Aorta (tissue), 5 donors: ENCODE measurements at places on chromosomes 2 and 18.

- DNase-seq: no peak
Measured at GRCh38 chr2:45627911-45628310, 16.8 kb upstream of the SRBD1 start.

GRCh38 chr2:142536492-142536891 is 341.0 kb upstream of the KYNU start:
- no peak for DNase-seq

GRCh38 chr2:210440206-210440605 is 36.4 kb downstream of the LANCL1 start:
- no peak for DNase-seq

DNA sequence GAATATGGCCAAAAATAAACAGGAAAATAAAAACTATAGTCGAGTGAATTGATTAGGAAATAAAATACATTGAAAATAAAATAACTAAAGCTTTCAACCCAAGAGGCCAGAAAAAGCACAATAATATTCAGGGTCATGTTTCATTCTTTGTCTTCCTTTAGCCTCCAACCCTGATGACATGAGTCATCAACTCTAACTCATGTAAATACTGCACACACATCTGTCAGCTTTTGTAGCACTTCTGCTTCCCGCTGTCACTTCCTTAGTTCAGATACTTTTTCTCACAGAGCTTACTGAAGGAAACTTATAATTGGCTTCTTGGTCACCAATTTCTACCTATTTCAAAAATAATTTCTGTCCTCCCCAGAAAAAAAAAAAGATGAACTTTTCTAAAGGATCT is 112.8 kb downstream of the UPP2 start:
- DNase-seq: no peak

GRCh38 chr18:37330173-37330572 is 235.4 kb downstream of the CELF4 start:
- no peak for DNase-seq

GRCh38 chr2:198191651-198192050 is 387.3 kb downstream of the PLCL1 start:
- DNase-seq: no peak

DNA sequence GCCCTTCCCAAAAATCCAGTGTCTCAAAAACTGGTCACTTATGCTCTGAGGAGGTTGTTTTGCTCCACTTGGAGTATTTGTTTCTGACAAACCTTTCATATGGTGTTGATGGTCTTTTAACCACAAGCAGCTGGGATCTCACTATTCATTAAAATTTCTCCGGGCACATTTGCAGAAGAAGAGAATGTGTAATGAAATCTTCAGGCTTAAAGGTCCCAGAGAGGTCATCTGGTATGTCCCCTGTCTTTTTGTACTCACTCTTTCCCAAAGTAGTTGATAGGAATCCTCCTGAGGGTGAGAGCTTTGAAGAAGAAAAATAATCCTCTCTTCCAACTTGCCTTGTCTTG is 430.8 kb downstream of the SETBP1 start:
- DNase-seq: no peak

DNA sequence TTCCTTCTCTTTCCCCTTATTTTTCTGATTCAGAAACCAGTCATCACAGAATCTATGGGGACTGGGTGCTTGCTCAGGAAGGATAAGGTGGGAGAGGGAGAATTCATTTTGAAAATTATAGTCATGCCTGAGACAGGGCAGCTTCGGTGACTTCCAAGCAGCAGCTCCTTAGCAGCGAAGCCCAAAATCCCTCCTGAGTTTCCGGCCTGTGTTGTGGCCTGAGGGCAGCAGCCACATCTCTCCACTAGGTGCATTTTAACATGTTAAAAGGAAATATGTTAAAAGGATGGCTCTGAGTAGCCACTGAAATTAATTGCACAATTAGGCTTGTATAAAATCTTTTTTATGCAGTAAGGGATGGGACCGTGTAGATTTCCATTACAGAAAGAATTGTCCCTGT is 207.0 kb upstream of the RAB12 start:
- no peak for DNase-seq

GRCh38 chr2:158894572-158894971 is 73.9 kb upstream of the TANC1 start:
- no peak for DNase-seq

DNA sequence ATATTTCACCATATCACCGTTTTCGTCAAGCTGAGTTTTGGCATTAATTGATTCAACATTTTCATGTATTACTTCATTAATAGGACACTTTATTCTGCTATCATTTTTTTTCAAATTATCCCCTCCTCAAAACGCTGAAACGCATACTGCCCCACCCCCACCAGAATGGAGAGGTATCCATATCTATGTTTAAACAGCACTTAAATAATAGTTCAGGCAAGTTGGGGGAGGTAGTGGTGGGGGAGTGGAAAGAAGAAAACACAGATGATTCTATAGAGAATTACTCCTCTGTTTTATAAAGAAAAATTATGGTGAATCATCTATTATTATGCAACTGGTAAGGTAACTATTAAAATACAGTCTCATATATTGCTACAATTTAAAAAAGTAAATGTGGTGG is 314.4 kb upstream of the ZEB2 start:
- no peak for DNase-seq

DNA sequence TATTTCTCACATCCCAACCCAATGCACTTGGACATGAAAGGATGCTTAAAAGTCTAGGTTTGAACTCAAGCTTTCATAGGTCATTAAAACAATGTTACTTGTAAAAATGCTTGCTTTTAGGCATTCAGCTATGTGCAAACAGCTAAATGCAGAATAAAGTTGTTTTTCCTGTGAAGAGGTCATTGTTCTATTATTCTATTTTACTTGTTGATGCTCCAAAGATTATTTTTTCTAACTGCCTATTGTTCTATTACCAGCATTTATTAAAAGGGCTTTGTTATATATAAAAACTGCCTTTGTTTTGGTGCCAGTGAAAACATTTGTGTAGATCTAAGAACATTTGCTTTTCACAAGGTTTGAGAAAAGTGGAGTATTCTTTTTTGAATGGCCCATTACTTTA is 49.4 kb downstream of the TMEM178A start:
- no peak for DNase-seq

DNA sequence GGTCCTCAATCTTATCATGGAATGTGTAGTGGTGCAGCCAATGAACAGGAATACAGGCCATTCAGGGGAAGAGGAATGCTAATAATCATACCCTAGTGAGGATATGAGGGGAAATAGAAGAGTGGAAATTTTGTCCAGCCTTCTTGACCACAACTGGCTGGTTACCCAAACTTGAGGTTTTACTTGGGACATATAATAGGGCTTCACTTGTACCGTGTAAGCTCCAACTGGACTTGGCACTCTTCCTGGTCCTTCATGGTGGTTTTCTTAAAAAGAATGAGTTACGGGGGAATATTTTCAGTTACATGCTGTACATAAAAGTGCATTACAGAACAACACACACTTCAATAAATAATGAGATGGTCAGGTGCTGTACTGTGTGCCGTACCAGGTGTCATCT is 234.9 kb upstream of the RASGRP3 start:
- DNase-seq: no peak

DNA sequence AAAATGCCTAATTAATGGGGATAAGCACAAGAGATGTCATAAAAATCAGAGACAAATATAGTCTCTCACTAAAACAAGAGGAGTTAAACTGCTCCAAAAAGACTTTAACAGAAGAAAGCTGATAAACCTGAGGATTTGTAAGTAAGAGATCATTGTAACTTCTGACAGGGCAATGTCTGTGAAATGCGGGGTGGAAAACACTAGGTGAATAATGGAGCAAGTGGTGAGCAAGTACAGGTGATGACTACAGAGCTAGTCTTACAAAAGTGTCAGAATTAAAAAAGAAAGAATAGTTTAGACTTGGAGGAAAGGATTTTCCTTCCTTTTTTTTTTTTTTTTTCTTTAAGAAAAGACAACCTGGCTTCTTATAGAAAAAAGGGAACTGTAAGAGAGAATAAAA is 22.7 kb downstream of the ATAD2B start:
- no peak for DNase-seq

- no peak for DNase-seq
Measured at GRCh38 chr18:40907842-40908241, 1047.2 kb upstream of the PIK3C3 start.

- peak; percentile 97 for DNase-seq
Measured at GRCh38 chr2:219530048-219530963, 13.3 kb downstream of the CHPF start.

DNA sequence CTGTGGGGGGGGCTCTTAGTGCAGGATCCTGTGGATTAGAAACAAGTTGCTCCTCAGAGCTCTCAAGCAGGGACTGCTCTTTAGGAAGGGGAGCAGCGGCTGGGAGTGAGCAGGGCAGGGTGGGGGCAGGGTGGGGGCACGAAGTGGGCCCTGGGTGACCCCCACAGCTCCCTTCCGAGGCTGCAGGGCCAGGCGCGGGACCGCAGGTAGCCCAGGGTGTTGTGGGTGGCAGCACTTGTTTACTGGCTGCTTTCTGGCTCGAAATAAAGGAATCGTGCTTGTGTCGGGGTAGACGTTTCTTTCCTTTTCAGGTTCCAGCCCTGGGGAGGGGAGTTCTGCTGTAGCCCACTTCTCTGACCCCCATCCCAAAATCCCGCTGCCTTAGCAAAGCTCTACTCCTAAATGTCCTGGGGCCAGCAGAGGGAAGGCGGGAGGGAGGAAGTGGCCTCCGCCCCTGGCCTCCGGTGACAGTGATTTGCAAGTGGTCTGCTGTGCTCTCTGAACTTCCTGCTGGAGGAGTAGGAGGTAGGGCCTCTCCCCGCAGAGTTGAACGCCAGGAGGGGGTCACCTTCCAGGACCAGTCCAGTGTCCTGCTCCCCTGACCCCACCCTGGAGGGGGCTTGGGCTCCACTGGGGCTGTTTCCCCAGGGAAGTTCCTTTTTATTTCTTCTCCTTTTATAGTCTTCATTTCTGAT is 8.3 kb downstream of the NEU4 start:
- peak; percentile 42 for DNase-seq

- no peak for DNase-seq
Measured at GRCh38 chr2:66164470-66164869, 270.5 kb upstream of the MEIS1 start.

DNA sequence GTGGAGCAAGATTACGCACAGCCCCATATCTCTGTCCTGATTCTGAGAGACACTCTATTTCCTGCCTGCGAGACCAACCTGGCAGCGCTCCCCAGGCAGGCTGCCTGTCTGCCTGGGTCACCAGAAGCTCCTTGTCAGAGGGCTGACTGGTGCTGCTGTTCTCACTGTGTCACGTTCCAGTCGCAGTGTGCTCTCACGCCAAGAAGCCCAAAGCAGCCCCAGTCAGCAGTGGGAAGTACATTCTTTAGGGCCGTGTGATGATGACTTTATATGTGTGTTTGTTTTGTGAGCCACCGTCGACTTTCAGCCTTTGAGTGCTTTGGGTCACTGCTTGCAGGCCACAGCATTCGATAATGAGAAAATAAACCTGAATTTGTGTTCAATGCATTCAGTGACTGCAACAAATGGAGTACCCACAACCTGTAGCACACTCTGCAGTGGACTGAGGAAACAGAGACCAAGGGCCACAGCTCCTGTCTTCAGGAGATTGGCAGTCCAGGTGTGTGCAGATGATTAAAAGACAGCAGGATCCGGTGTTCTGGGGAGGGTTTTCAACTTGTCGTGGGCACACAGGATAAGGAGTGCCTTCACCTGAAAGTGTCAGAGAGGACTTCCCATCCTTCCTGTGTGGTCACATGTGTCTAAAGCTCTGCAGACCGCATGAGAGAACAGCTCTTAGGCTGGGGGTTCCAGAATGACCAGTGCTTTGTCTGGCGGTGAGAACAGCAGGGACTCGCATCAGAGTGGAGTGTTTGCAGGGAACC is 4.8 kb downstream of the TNFRSF11A start:
- DNase-seq: peak; percentile 70

- no peak for DNase-seq
Measured at GRCh38 chr2:14011190-14011589, 621.3 kb upstream of the LRATD1 start.

- DNase-seq: no peak
Measured at GRCh38 chr2:212911011-212911410, 240.4 kb downstream of the IKZF2 start.

- peak; percentile 86 for DNase-seq
Measured at GRCh38 chr2:206084870-206085741, 868 bp downstream of the INO80D start.

GRCh38 chr2:179272406-179273192 is 8.0 kb upstream of the SESTD1 start:
- DNase-seq: no peak

GRCh38 chr2:208112969-208113368 is 11.4 kb downstream of the CRYGD start:
- DNase-seq: no peak

DNA sequence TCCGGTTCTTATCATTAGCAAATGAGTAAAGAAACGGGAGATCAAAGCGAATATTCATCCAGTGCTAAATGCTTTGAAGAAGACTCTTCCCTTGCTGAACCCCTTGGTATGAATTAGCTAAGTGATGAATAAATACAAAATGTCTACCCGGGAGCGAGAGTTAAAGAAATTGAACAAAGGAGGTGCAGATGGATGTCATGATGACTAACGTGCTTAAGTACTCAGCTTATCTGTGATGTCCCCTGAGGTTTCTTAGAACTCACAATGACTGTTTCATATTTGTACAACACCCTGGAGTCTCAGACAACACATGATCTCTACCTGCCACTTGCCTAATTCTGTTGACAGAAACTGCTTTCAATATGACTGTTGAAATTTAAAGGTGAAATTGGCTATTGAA is 148.5 kb downstream of the TMEM200C start:
- no peak for DNase-seq

- no peak for DNase-seq
Measured at GRCh38 chr2:27647289-27647688, 16.1 kb downstream of the SUPT7L start.

DNA sequence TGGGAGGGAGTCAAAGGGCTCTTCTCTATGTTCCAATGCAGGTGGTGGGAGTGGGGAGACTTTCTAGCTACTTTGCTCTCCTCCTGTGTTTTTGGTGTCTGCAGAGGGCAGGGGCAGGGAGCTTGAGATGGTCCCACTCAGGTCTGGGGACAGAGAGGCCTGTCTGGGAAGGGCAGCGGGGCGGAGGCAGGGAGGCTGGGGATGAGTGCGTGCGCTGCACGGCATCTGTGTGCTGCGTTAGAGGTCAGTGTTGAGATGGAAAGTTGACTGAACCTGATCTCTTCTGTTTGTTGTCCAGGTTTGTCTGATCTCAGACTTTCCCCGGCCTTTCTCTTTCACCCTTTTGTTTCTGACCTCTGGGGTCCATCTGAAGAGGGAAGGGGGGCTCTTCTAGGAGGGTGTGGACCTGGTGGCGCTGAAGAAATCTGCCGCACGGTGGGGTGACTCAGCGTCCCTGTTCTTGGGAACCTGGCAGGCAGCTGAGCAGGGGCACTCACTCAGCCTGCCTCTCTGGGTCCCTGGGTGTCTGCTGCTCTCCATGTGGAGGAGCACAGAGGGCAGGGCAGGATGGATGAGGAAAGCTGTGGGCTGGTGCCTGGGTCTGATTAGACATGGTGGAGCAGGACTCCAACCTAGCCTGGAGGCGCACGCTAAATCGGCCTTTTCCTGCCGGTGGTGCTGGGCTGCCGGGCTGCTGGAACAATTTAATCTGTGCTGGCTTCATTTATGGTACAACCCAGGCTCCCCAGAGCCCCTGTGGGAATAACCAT is 24.1 kb downstream of the IGFBP2 start:
- peak; percentile 61 for DNase-seq
